ENCODE measurements at places on chromosomes 7 and 10.

DNA sequence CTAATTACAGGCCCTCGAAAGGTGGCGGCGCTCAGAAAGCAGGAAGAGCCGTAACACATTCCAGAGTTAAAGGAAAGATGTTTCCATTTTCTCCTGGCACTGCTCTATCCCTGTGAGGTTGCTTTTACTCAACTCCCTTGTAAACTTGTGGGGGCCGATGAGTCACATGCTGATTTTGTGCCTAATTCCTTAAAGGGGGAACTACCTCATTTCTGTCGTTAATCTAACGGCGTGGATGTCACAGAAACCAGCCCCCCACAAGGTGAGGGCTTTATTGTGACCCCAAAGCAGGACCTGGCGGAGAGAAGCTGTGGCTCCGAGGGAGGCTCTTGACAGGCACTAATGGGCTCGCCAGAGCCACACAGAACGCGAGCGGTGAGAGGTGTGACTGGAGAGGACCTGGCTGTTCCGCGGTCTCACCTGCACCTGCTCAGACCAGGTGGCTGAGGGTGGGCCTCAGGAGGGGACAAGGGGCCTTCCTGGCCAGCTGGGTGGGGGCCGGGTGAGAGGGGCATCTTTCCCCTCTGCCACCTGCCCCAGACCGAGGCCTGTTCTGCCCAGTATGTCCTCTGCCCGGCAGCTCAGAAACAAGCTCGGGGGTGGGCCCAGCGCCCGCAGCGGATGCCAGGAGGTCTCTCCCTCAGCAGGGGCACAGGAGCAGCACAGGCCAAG is 50.9 kb downstream of the CALML3 start:
- no peak for DNase-seq

GRCh38 chr7:68718097-68718551 is 880.2 kb upstream of the AUTS2 start:
- no peak for DNase-seq

DNA sequence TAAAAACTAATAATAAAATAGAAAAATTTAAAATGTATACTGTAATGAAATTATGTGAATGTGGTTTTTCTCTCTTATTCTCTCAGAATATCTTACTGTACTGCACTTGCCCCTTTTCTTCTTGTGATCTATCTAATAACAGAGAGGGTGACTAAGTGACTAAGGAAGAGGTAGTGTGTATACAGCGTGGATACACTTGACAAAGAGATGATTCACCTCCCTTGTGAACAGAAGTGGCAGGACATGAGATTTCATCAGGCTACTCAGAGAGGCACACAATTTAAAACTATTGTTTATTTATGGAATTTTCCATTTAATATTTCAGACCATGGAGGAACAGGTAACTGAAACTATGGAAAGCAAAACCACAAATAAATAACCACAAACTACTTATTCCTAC is 806.6 kb upstream of the GHITM start:
- no peak for DNase-seq

GRCh38 chr10:113515161-113515560 is 37.7 kb upstream of the HABP2 start:
- no peak for DNase-seq

DNA sequence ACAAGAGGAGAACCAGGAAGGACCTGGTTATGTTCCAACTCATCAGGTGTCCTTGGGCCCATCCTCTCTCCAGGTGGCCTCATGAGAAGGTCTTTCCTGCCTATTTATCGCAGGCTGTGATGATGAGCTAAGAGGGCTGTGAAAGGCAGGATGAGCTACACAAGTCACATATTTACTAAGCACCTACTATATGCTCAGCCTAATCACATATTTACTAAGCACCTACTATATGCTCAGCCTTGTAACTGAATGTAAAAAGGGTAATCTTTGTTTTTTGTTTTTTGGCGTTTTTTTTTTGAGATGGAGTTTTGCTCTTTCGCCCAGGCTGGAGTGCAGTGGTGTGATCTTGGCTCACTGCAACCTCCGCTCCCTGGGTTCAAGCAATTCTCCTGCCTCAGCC is 44.2 kb upstream of the NPFFR1 start:
- DNase-seq, result no peak

DNA sequence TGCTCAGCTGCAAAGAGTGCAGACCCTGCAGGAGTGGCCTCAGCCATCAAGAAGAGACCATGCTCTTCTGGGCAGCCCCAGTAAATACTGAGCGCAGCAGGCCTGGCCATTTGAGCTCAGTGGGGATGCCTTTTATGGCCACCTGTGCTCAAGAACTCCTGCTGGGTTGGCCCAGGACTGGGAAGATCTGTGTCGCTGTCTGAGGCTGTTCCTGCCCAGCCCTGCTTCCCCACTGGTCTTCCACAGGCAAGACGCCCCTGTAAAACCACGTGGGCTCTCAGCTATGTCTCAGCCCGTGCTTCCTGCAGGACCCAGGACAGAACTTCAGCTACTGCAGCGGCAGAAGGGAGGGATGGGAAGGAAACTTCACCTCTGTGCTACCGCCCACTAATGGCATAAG is 10.5 kb upstream of the PPIF start:
- DNase-seq, result no peak

- no peak for DNase-seq
These were observed 79.3 kb upstream of the IL6 start for GRCh38 chr7:22647451-22648257.

- no peak for DNase-seq
These were observed 132.7 kb downstream of the PRPF18 start for GRCh38 chr10:13719425-13719824.

DNA sequence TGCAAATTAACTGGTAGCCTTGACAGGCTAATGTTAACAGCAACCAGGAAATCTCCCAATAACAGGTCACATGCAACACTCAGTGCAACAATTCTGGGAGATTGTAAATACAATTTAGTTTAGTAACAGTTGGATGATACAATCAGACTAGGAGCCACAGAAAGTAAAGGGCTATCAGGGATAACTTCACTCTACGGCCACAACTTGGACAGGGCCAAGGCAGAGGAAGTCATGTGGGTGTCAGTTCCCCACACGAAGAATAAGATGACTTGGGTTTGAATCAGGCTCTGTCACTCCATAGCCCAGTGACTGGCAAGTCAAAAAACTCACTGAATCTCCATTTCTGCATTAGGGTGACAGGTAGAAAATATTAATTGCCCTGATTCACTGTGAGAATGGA is 217.3 kb upstream of the CCDC6 start:
- no peak for DNase-seq

- no peak for DNase-seq
These were observed 36.1 kb downstream of the NEUROD6 start for GRCh38 chr7:31304446-31304845.

DNA sequence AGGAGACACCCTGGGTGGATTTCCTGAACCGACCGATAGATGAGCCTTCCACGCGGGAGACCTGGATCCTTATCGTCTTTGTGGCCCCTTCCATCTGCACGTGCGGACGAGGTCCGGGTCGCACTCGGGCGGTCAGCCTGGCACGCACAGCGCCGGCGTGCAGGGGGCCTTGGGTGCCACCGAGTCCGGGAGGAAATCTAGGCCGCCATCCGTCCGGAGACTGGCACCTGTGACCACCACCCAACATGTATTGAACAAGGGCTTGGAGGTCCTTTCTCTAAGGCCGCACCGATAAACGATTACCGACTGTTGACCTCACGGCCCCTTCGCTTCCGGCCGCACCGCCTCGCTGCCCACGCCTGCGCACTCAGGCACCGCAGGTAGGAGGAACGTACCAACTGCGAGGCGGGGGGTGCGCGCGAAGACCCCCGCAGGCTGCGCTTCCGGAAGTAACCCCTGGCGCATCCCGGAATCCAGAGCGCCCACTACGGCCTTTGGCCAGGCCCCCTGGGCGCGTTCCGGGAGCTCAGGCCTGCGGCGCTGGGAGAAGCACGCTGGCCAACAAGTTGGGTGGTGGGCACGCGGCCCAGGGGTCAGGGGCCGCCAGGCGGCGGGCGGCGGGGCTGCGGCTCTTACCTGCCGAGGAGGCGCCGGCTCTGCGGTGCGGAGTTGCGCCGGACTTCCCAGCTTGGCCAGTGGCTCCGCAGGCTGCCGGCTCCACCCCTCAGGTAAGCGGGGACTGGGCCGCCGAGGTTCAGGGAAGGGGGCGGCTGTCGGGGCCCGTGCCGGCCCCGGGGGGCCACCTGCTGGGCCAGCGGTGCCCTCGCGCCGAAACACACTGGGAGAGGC is at the start of the genes ACTR3C and LRRC61:
TSS of gene ACTR3C (minus strand) at position 713 of the 849 bp plus-strand sequence. CDS start 28,249 bp downstream, outside the sequence.
TSS of gene LRRC61 (plus strand) at position 523 of the 849 bp plus-strand sequence. CDS start 13,507 bp downstream, outside the sequence.
- DNase-seq, result peak; percentile 26

GRCh38 chr10:100790761-100791208 is 45.4 kb downstream of the PAX2 start:
- no peak for DNase-seq

DNA sequence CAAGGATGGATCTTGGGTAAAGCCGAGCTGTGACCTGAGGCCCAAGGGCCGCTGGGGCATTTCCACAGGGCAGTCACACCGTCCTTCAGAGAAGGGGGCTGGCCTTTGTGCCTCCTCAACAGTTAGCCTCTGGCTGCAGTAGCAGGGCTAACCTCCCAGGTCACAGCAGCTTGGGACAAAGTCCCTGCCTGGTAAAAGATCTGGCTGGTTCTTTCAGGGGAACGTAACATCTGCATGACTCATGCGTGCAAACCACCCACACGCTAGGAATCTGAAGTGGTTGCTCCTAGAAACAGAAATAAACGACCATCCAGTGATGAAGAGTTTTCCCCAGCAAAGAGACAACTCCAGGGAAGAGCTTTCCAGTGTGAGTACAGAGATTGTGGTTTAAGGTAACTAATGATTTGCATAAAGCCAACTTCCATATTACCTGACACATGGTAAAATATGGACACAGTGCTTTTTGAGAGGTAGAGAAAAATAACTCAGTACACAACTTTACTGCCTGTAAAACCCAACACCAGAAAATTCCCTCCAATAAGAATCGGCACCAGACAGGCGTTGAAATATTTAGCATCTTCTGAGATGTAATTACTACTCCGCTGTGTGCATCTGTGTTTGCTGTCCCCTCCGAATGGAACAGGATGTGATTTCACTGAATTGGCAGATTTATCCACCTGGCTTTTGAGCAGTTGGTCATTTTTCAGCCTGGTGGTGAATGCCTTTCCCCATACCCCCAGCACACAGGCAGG is 84.9 kb upstream of the ADRB1 start:
- no peak for DNase-seq

DNA sequence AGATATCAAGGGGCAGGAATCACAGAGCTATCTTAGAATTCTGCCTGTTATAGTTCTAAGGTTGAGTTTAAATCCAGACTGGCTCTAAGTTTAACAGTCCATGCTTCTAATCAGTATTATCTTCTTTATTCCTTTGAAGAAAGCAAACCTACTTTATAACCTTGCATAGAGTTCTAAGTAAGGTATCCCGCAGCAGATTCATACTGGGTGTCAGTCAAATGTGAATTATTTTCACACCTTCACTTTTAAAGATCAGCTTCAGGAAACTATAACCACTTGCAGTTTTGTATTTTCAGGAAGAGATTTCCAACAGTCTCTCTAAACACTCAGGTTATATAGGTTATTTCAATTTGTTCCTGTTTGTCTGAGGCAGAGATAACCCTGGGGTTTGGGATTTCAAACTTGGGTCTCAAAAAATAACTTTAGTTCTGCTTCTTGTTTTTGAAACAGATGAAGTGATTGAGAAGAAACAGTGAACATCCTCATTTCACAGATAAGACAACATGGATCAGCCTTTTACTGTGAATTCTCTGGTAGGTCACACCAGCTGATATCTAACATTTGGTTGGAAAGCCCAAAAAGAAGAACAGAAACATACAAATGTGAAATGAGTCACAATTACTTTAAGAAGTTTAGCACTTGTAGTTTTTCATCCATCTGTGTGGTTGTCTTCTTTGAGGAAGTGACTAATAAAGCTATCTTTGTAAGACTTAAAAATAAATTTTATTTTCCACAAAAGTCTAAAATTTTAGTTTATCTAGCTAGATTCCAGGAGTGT is 21.4 kb downstream of the STAMBPL1 start:
- DNase-seq, result no peak

- no peak for DNase-seq
These were observed 4.7 kb upstream of the EBLN1 start for GRCh38 chr10:22222236-22223190.

DNA sequence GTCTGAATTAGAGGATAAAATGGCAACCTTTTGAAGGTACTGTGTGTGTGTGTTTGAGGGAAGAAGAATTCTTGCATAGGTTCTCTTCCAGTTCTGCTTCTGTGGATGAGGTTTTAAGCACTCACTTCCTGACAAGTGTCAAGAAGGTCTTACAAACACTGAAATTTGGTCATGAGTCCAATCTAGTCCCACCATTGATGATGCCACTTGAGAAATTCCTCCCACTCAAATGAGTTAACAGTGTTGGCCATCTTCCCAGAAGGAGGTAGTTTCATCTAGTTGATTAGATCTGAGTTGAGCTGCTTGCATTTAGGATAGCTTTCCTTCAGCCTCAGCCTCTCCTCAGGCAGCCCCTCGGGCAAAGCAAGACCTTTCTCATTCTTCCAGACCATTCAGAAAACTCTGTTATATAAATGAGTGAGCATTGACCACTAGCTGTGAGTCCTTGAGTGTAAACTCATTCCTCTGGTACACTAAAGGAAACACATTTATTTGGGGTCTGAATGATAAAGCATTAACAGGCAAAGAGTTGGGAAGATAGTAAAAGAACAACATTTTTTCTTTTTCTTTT is 189.5 kb downstream of the TRIL start:
- no peak for DNase-seq

GRCh38 chr10:91694170-91694794 is 61.4 kb upstream of the PPP1R3C start:
- DNase-seq, result peak; percentile 3

- no peak for DNase-seq
These were observed 99.7 kb downstream of the BMPR1A start for GRCh38 chr10:86856156-86856555.

GRCh38 chr7:84231157-84231556 is 36.6 kb upstream of the SEMA3A start:
- no peak for DNase-seq

DNA sequence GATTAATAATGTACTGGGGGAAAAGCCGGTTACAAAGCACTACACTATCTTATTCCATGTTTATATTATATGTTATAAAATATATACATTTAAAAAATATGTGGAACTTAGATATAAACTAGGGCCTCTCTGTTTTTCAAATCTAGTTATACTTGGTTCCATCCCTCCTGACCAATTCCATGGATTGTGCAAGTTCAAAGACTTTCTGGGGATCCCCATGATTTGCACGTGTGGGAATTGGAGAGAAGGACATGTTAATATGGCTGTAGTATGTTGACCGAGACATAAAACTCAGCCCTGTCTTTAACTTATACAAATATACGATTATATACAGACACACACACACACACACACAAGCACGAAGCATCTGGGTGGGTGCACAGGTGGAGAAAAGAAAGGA is 18.8 kb upstream of the ECHDC3 start:
- no peak for DNase-seq
